MG63 (cell line): ENCODE measurements at places on chromosomes 2 and 18. TPM values are rescaled to one million over a fixed set of nuclear protein-coding genes. Genes with fewer than 3 reads are reported as not detected.
A peak's percentile ranks its signal among the peaks of the same experiment; 100 is the strongest.

PARD6G gene
- total RNA-seq: 3.4 TPM in 2 replicates

DNA sequence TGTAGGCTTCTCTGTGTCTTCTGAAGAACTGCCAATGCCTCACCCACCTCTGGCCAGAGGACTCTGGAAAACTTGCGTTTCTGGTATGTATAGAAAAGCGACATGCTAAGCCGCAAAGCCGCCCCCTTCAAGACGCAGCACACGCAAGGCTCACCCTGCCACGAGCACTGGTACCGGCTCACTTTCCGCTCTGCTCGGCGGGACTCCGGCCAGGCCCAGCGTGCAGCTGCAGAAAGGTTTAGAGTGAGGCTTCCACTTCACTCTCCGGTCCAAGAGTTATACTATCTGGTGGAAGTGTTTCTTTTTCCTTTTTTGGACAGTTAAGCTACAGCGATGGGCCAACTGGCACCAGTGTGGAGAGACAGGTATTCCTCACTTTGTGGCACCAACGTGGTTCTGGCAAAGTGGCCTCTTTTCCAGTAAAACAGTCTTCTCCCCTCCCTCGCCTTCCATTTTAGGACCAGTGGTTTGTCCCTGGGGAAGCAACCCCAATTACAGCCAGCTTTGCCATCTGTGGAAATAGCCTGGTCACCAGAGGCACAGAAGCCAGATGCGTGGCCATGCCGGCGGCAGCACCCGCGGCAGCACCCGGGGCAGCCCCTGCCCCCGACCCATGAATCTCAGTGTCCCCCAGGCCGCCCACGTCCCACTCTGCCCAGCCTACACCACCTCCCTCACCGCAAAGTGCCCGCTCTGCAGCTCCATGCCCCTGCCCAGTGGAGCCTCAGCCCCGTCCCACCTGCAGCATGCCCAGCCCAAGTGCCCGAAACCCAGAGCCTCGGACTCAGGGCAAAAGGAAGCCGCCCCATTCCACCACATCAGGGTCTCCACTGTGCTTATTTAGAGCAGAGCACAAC, 91.6 kb upstream of the CTDP1 start:
- no peak for DNase-seq

TCF23 gene
- total RNA-seq: not detected in 2 replicates

- no peak for DNase-seq
Measured at GRCh38 chr2:12465631-12466135, 251.1 kb upstream of the TRIB2 start.

DNA sequence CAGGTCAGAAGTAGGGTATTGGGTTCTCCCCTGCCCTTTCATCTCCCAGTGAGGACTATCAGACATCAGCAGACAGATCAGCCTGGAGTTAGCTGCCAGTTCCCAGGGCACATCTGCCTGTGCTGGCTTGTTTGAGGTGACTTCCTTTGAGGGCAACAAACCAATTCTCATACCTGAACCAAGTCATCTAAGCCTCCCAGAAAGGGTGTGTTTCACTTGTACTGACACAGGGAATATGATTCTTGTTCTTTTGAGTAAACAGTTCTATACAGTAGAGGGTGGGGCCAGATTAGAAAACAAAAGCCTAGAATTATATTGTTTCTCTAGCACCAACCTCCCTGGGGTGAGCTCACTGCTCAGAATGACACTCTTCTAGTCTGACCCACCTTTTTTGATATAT, 591.9 kb downstream of the SLC4A3 start:
- no peak for DNase-seq

GRCh38 chr2:98669675-98670074, 61.3 kb downstream of the MGAT4A start:
- DNase-seq: peak; percentile 17

- no peak for DNase-seq
Measured at GRCh38 chr2:159637240-159637639, 20.9 kb upstream of the BAZ2B start.

CPLX4 gene
- not detected in 2 replicates for total RNA-seq

DNA sequence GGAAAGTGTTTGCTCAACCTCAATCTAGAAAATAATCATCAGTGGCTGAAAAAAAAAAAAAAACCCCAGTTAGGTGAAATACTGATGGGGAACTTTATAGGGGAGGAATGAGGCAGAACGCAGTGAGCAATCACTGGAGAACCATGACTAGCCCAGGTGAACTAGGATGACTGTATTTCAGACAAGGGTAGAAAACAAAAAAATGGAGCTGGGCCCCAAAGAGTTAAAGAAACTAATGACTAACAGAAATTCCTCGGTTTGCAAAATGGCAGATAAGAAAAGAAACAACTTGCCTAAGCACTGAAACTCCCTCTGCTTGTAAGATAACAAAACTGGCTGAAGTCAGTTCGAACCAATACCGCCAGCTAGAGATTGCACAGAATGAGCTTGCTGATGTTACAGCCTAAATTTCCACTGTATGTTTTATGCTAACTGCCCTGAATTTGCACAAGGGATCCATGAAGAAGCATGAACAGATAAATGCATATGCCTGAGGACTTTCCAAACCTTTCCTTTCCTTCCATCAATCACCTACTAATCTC, 245.9 kb downstream of the METTL4 start:
- no peak for DNase-seq

DNA sequence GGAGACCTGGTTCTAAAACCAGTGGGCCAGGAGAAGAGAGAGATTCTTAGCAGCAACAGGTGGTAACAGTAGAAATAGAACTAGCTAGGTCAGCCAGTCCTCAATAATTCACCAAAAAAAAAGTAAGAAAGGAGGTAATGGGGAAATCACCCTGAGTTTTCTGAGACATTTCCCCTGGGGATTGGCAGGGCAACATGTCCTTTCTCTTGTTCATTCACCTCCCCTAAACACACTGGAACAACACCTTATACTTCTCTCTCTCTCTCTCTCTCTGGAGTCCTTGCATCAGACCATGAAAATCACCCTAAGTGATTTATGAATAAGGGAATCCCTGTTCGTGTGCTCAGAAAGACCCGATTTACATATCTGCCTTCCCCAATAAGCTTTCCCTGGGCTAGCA, 64.8 kb downstream of the COX7A2L start:
- no peak for DNase-seq
